IMR-90 (cell line): ENCODE measurements at places on chromosomes 16 and 17.

- peak; percentile 56 for DNase-seq
Measured at GRCh38 chr17:35119370-35120165, at the start of gene RAD51D. Gene RAD51D (minus strand): TSS chr17:35119860. CDS start chr17:35119613, 247 bp downstream.

GRCh38 chr17:8574687-8575086, 55.8 kb downstream of the MYH10 start:
- no peak for DNase-seq

DNA sequence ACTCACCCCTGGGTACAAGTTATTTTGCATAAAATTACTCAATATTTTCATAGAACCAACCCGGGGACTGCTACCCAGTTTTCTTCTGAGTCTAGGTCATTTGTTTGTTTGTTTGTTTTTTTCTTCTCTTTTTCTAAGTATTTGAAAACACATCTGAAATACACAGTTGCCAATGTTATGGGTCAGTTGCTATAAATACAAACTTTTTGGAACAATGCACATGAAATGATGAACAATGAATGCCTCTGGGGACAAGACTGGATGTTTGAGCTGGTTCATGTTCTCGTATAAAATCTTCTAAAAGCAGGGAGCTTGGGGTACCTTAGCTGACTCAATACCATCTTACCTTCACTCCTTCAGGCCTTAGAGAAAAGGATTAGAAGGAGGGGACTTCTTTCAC, 30.5 kb downstream of the TMEM238L start:
- no peak for DNase-seq

- peak; percentile 83 for DNase-seq
Measured at GRCh38 chr17:75404223-75404730, 1.2 kb downstream of the GRB2 start.
